ENCODE measurements at places on chromosomes 6 and 20.
A peak's percentile ranks its signal among the peaks of the same experiment; 100 is the strongest.

GRCh38 chr6:37021356-37022129 lies 16.1 kb downstream of the FGD2 start:
- DNase-seq: peak; percentile 73

GRCh38 chr6:24149296-24149695 lies 23.3 kb downstream of the NRSN1 start:
- DNase-seq: no peak

GRCh38 chr6:124539096-124539495 lies 423.1 kb upstream of the RNF217 start:
- no peak for DNase-seq

DNA sequence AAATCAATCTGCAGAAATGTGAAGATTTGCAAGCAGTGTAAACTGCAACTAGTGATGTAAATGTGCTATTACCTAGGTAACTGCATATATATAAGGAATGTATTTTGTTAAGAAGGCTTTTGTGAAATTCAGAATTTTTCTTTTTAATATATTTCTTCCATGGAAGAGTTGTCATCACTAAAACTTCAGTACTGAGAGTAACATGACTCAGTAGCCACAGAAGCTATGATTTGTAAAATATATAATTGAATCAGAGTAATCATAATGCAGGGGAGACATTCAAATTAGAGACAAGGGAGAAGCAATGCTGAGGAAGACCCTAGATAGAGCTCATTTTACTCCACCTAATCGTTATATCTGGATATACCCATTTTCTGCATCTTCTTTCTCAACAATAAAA lies 141.7 kb downstream of the ADGRG6 start:
- no peak for DNase-seq

DNA sequence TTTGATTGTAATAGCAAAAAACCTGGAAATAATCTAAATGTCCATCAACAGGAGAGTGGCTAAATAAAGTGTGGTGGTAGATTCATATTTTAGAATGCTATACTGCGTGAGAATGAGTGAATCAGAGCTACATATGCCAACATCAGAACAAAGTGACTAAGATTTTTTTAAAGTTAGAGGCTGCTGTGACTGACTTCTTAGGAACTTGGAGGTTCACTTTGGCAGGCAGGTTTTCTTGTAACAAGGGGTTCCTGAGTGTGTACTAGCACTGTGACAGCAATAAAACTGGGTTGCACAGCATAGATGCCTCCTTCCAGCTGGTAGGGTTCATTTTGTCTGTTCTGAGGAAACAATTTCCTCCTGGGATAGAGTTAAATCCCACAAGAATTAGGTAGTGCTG lies 75.3 kb upstream of the ENPP5 start:
- DNase-seq: no peak

DNA sequence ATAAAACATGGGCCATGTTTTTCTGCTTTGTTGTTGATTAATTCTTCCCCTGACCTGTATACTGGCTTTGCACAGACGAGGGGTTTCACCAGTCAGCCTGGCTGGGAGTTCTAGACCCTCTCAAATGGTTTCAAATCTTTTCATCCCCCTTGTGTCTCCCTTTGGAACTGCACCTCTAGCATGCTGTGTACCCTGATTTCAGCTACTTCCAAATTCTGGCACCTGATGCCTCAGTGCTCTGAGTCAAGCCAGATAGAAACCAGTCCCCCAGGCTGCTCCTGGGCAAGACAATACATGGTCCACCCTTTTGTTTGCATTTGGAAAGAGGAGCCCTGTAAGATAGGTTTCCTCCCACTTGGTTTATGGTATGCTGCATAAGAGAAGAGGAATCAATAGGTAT lies 290.2 kb downstream of the BTBD3 start:
- DNase-seq: no peak

- DNase-seq: no peak
Measured at GRCh38 chr20:50412069-50412468, 98.1 kb upstream of the PTPN1 start.

DNA sequence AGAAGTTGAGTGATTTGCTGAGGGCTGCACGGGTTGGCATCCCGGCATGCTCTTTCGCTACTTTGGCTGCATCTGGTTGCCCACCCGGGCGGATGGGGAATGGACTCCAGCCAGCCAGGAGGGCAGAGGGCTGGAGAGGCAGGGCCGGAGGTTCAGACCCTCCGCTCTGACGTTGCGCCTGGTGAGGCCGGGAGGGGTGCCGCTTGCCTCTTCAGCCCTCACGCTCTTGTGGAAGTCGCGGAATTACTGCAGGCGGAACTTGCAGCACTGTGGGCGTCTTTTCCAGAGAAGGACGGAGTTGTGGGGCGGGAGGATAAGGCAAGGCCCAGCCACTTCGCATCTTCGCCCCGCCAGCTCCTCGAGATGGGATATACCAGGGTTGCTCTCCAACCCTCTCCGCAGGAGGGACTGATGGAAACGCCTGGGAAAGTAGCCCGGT lies 656 bp downstream of the RTEL1 start:
- DNase-seq: no peak

- DNase-seq: no peak
Measured at GRCh38 chr6:13965582-13966127, 40.9 kb downstream of the RNF182 start.

DNA sequence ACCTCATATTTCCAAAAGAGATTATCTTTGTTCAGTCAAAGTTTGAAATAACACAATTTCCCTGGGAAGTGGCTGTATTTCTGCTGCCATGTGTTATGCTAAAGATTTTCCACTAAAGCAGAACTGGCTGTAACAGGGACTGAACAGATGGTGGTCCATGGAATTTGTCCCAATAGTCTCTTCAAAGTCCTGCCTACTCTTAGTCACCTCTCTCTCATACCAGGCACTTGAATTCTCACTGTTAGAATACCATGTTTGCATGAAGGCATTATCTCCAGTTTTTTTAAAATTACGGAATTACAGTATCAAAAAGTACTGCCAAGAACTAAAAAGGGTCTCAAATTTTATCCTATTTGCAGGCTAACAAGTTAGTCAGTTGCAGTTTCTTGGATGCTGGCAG lies 105.0 kb upstream of the HDDC2 start:
- no peak for DNase-seq

GRCh38 chr20:62603021-62603906 lies 39.0 kb upstream of the SLCO4A1 start:
- DNase-seq: peak; percentile 70

GRCh38 chr6:128500749-128501600 lies 19.4 kb downstream of the PTPRK start:
- no peak for DNase-seq

GRCh38 chr6:2820415-2820814 lies 21.2 kb downstream of the SERPINB1 start:
- DNase-seq: no peak

DNA sequence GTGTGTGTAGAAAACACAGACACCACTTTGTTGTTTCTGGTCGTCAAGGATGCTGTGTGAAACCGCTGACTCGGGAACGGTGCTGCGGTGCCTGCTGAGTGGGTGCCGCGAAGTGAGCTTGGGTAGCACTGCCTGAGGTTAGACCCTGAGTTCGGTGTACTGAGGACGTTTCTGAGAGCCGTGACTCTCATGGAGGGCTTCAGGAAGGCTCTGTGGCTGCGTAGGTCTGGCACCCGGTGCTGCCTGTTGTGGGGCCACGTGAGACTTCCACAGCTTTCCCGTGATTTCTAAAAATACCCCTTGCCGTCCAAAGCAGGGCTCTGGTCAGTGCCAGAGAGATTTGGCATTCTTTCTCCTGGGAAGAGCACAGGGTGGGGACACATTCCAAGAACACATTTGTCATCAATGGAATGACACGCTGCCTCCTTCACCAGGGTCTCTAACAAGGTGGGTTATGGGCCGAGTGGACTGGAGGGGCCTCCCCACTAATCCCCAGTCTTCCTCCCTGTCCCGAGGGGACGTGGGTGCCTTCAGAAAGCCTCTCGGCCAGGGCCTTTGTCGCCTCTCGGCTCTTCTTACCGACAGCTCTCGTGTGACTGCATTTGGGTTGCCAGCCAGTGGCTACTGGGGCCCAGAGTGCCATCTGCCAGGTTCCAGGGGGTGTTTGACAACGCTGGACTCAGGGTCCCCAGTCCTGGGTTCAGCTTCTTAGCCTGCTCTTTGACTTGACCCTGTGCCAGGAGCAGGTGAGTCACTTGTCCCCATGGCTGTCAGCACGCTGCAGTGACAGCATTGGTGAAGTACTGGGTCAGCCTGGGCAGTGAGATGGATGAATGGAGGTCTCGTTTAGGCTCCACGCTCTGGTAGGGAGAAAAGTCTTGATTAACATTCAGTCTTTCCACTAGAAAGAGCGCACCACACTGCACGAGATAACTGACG lies 62.2 kb downstream of the SYNJ2 start:
- no peak for DNase-seq

DNA sequence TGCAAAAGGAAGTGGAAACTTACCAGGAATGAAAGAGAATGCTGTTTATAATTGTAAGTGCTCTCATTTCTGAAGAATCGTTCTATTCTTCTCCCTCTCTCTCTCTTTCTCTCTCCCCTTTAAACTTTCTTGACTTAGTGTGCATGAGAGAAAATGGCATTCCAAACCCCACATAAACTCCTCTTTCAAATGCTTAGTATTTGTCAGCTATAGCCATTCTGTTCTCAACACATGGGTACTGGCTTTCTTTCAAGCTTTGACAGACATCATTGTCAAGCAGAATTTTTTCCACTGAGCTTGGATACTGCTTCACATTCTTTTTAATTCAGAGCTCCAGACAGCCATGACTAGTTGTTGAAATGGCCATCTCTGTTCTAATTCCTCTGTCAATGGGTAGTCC lies 51.1 kb upstream of the PREP start:
- no peak for DNase-seq

- DNase-seq: peak; percentile 67
Measured at GRCh38 chr6:36028877-36029324, 1.3 kb downstream of the MAPK14 start.

DNA sequence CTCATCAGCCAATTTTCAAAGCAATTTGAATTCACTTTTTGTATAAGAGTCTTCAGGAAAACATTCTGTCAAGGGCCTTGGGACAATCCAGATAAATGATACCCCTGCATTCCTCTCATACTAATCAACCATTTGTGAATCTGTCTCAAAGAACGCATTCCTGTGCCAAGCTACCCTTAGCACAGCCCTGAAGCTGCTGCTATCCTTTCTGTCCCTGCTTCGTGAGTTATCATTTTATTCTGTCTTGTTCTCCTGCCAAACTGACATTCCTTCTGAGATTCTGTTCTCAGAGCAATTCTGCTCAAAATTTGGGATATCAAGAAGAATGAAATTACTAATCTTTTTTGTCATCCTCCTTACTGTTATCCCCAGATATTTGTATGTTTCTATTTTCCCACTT lies 213.9 kb upstream of the STXBP5 start:
- DNase-seq: no peak

- no peak for DNase-seq
Measured at GRCh38 chr6:166297606-166298005, 10.6 kb downstream of the PRR18 start.

DNA sequence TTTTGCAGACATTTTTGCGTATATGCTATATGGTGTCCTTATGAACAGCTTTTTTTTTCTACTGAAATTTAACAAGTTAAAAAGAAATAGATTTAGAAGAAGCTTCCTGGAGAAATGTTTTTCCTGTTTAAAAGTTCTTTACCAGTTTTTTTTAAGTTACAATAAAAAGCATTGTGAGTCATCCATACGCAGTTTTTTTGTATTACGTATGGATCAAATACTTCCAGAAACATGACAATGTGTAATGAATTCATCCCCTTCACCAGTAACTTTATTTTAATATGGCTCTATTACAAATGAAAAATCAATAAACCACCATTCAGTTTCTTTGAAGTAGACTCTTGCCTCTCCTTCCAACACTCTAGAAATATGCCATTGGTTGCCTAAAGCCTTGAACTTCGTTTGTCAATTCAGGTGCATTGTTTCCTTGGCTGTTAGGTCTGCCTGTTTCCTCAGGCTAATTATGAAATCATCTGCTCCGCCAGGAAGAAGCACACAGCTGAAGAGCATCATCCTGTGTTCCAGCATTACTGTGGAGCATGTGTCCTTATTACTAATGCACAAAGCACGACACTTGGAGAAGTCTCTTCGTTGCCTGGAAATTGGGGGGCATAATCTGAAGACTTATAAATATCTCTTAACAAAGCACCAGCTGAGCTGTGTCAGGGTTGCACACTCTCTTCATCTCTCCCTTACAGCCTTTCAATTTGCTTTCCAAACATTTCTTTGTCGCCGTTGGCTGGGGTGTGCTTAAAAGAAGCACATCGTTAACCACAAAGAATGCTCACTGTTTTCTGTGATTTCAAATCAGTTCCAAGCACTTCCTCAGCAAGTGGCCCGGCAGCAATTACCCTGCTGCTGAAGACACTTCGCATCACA lies 9.6 kb downstream of the MOXD1 start:
- DNase-seq: no peak

- DNase-seq: no peak
Measured at GRCh38 chr6:138673346-138674014, 100.1 kb upstream of the CCDC28A start.

DNA sequence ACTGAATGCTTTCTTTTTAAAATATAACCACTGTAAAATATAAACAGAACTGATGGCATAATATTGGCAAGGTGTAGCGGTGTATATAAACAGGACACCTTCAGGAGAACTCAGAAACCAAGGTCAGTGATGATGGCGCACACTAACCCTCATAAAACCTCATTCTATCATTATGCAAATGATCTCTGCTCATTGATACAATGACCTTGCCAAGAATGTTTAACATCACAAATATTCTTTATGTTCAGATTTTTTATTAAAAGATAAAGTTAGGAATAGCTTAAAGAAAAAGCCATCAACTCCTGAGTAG lies 48.6 kb upstream of the DST start:
- no peak for DNase-seq

- no peak for DNase-seq
Measured at GRCh38 chr20:437787-438486, 24.4 kb downstream of the TBC1D20 start.

DNA sequence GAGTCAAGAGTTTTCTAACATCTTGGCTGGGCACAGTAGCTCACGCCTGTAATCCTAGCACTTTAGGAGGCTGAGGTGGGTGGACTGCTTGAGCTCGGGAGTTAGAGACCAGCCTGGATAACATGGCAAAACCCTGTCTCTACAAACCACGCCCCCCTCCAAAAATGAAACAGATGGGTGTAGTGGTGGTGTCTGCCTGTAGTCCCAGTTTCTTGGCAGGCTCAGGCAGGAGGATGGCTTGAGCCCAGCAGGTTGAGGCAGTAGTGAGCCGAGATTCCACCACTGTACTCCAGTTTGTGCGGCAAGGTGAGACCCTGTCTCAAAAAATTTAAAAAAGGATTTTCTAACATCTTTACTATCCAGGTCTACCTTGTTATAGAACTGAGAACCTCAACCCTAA lies 22.0 kb downstream of the FAM8A1 start:
- no peak for DNase-seq

- no peak for DNase-seq
Measured at GRCh38 chr6:120681204-120681603, 653.1 kb downstream of the TBC1D32 start.

GRCh38 chr6:18527836-18528743 lies 140.9 kb downstream of the RNF144B start:
- no peak for DNase-seq

All from CD4-positive, alpha-beta T cell treated with Interferon alpha-2 for 1 hour (primary cell).